ENCODE measurements at places on chromosomes 11 and 22. TPM values are rescaled to one million over a fixed set of nuclear protein-coding genes. Genes with fewer than 3 reads are reported as not detected.

The OR51E2 gene
- total RNA-seq = not detected

The BARX2 gene
- total RNA-seq = not detected

- H3K27ac ChIP-seq = no peak overlapping the region
- no peak for DNase-seq
- peak overlapping the region; percentile 93 for H3K4me3 ChIP-seq
- no peaks in the 10 kb centered on the region for H3K4me1 ChIP-seq
- H3K27me3 ChIP-seq = no peaks in the 10 kb centered on the region
- no peaks in the 10 kb centered on the region for H3K36me3 ChIP-seq
Observed at GRCh38 chr11:107929611-107930200, 1.5 kb downstream of the RAB39A start.

GRCh38 chr22:36644333-36644757 is 59.2 kb downstream of the CACNG2 start:
- H3K4me1 ChIP-seq = no peaks in the 10 kb centered on the region
- H3K27ac ChIP-seq = no peak overlapping the region
- H3K4me3 ChIP-seq = no peak overlapping the region
- DNase-seq = peak; percentile 69

- peak overlapping the region; percentile 80 for H3K4me3 ChIP-seq
- peak; percentile 58 for DNase-seq
- H3K27me3 ChIP-seq = peaks cover 9% of the 10 kb centered on the region
- no peak overlapping the region for H3K27ac ChIP-seq
- peaks cover 4% of the 10 kb centered on the region for H3K36me3 ChIP-seq
Observed at GRCh38 chr11:829176-829846, 1.6 kb downstream of the CRACR2B start.

GRCh38 chr11:122697636-122698167 is 42.2 kb downstream of the UBASH3B start:
- no peak for DNase-seq
- no peaks in the 10 kb centered on the region for H3K27me3 ChIP-seq

The NUP98 gene
- total RNA-seq = 105 TPM

The TP53I11 gene
- 94.2 TPM for total RNA-seq

Data from H9 (cell line).